Activated T-helper 1 cell treated with Interleukin-2 at 50 U/mL for 16 hours (primary cell): ENCODE measurements at places on chromosomes 16 and 17.

- DNase-seq = no peak
Observed at GRCh38 chr16:78122774-78123315, 23.4 kb downstream of the WWOX start.

DNA sequence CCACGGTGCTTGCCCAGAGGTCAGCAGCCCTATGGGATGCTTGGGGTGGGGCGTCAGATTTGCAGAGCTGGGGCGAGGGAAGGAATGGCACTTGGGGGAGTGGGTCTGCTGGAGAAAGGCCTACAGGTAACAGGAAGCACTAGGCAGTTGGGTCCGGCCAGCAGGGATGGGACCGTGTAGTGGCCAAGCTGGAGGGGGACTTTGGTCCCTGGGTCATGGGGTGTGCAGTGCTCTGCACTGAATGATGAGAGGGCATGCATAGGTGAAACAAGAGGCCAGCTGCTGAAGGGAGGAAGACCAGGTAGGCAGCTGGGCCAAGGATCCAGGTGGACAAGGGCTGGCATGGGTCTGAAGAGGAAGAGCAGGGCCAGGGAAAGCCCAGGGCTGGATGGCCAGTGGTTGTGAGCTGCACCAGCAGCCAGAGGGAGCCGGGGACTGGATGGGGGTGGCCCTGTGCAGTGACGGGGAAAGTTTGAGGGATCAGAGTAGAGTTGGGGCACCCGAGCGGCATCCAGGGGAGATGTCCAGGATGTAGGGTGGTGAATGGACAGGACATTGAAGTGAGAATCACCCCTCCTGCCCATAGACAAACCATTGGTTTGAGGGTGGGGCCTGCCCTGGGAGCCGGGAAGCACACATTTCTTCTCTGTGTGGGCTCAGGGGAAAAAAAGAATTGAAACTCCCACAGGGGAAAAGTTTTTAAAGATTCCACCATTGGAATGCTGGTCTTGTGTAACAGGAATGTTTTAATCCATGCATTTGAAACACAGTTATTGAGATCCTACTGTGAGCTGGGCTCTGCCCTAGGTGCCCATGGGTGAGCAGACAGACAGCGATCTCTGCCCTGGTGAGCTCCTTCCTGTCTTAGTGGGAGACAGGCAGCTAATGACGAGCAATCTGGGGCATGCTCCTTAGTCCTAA, 25.1 kb downstream of the RAI1 start:
- DNase-seq = no peak

DNA sequence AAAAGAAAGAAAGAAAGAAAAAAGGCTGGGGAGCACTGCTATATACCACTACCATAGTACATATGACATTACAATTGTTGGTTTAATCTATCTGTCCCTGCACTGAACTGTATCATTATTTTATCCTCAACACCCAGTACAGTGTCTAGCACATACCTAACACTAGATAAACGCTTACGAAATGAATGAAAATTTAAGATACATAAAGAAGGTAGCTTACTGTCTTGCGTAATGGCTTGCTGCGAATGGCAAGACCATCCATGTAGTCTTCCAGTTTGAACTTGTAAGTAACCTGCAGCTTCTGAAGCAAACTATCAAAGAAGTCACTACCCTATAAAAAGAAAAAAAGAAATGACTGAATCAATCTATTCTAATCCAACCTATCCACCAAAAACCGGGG, 6.6 kb downstream of the SMG6 start:
- no peak for DNase-seq

DNA sequence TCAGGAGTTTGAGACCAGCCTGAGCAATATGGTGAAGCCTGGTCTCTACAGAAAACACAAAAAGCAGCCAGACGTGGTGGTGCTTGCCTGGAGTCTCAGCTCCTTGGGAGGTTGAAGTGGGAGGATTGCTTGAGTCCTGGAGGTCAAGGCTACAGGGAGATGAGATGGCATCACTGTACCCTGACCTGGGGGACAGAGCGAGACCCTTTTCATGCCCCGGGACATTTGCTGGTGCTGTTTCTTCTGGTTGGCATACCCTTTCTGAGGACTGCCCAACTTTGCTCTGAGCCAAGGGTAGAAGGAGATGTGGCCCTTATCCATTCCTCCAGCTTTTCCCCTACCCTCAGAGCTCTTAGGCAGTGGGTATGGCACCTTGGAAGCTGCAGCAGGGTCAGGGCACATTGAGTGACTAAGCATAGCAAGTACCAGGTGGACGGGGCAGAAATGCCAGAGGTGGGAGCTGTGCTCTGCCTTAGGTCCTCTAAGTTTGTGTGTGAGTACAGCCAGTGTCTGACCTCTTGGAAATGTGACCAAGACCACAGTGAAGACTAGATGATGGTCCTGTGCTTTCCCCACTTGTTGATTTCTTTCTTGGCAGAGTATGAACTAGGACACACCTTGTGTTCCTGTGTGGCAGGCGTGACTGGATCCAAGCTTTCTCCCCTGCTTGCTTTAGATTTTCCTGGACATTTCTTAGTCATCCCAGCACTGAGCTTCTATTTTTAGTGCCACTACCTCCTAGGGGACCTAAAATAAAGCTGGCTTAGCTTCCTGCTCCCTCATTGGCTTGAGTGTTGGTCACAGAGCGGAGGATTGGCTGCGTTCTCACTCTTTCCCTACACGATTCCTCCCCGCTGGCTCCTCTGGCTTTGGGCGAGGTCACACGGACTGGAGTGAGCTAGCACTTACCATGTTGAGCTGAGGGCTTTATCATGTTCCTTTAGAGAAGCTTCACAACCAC, 9.9 kb upstream of the EDC4 start:
- DNase-seq = no peak

DNA sequence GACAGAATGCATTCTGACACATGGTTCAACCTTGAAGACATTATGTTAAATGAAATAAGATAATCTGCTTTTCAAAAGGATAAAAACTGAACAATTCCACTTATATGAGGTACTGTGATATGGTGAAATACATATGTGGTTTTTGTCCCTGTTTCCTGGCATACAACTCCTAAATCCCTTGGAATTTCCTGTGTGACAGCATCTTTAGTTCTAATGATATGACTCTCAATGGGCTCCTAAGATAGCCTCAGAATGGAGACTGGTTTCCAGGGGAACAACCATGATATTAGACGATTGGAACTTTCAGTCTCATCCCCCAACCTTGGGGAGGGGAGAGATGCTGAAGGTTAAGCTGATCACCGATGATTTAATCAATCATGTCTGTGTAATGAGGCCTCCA, 37.7 kb upstream of the PHLPP2 start:
- DNase-seq = no peak
